HEK293T (cell line): ENCODE measurements at places on chromosomes 7 and 10.
A peak's percentile ranks its signal among the peaks of the same experiment; 100 is the strongest.

DNA sequence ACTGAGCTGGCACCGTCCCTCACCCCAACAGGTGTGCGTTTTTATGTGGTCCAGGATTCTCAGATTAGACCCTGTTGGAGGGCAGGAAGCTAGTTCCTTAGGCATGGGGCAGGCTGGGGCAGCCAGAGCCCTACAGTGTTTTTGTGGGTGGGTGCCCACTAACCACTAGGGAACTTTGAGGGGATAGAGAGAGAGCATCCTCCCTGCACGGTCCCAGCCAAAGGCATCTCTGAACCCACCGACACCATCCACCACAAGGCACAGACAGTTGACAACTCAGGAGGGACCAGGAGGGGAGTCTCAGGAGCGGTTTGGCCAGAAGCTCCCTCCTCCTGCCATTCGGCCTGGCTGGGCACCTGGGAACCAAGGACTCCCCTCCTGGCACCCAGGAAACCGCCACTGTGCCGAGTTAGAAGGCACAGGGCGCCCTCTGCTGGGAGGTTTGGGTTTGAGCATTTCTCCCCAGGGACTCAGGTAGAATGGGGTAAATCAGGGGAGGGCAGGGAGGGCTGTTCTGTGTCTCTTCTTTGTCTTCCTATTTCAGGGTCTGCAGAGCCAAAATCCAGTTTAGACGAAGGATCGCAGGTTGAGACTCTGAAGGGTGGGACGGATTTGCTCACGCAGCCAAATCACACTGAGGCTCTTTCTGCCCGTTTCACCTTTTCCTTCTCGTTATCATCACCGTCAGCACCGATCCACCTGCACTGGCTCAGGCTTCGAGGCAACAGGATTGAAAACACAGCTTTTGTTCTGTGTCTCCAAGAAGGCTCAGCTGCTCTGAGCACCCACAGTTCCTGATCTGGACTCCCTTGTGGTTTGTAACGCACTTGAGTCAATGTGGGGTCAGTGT is 84.8 kb upstream of the COL13A1 start:
- peak; percentile 78 for DNase-seq

DNA sequence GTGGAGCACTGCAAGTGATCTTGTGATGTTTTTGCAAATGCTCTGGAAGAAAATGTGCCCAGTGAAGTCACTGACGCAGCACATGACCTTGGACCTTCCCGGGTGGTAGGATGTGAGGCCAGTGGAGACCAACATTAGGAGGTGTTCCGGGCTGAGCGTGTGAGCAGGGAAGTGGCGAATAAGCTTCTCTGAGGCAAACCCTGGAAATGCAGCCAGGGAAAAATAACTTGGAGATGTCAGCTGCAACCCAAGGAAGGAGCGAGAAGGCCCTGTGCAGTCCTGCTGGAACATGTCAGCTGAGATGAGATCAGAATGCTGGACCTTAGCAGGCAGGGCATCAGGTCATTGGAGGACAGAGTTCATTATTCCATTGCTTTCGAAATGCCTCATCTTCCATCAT is 18.6 kb upstream of the SDK1 start:
- no peak for DNase-seq

DNA sequence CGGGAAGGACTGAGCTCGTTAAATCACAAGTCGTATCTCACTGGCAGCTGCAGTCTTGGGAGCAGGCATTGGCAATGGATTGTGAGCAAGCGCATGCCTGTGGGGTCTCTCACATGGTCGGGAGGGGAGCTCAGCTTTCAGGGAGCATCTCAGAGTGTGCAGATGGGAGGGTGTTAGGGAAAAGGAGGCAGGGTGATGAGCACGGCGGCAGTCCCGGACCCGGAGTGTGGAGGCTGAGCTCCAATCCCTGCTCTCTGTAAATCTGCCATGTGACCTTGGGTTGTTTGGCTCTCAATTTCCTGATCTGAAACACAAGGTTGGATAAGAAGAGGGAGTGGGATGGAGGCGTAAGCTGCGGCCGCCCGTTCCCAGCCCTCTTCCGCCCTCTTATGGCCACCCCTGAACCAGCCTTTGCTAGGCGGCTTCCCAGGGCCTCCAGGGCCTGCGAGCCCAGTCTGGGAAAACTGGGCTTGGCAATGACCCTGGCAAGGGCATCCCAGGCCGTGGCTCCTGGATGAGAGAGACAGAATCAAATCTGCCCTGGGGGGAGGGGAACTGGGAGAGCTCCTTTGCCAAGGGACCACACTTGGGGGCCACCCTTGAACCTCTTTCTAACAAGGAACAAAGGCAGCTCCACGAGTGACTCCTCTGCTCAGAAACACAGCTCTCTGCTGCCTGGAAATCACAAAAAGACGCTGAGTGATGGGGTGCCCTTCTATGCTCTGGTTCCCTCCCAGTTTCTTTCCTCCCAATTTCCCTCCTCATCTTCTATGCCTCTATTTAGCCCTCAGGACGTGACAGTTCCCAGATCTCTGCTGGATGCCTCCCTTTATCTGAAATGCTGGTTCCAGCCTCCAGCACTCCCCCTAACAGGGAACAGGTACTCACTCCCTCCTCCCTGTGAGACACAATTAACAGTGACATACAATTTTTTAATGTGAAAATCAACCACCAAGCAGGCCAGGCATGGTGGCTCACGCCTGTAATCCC is 41.7 kb upstream of the LOXL4 start:
- DNase-seq: peak; percentile 94

GRCh38 chr7:152006336-152006735 is 19.1 kb upstream of the GALNT11 start:
- no peak for DNase-seq

DNA sequence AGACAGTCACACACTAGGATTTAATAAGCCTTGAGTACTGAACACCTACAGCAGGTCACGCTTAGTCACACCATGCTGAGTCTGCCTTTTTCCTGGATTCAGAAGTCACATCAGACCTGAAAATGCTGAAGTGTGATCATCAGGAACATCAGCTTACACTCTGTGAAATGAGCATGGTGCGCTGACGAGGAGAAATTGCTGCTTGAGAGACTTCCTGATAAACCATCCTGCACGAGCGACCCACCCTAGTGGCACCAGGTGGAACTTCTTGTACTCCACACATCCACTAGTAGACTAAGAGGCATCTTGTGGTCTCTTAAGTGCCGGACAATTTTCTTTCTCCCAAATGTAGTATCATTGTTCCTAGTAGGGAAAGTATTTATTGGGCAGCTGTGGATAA is 51.8 kb upstream of the MRLN start:
- DNase-seq: peak; percentile 32

DNA sequence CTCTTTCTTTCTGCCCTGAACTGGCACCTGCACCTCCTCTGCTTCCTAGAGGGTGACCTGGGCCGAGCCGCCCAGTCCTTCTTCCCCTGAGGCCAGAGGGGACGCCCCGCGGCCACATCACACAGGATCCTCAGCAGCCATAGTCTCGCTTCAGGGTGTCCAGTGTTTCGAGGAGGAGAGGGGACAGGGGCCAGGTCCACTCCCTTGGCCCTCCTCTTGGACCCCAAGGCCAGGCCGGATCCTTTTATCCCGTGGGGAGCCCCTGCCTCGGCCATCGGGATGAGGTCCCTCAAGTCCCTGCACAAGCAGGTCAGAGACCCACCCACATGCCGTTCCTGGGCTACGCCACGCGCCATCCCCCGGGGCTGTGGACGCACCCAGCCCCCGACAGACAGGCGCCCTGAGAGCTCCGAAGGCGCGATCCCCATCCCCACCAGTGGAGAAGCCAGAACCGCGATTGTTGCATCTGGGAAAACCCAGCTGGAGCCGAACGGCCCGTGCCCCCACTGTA is 3.6 kb downstream of the BHLHA15 start:
- no peak for DNase-seq

DNA sequence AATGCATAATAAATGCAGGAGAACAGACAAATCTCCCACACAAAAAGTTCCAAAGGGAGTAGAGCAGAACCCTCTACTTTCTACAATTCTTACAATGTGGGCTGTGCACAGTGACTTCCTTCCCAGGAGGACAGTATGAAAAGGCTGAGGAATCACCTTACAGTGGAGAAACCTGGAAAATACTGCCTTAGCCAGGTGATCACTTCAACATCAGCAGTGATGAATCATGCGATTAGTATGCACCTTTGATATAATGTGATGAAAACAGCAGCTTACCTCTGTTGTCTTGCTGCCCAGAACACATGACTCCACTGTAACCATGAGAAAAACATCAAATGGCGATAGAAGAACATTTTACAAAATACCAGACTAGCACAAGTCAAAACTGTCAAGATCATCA is 329.7 kb upstream of the POM121L12 start:
- no peak for DNase-seq

- no peak for DNase-seq
These were observed 80.5 kb upstream of the LRGUK start for GRCh38 chr7:134046594-134047128.

GRCh38 chr7:157975401-157976372 is 611.9 kb downstream of the PTPRN2 start:
- no peak for DNase-seq

GRCh38 chr7:36784991-36785940 is 61.0 kb upstream of the AOAH start:
- DNase-seq: no peak

GRCh38 chr7:102991077-102991539 is 78.3 kb downstream of the LRRC17 start:
- no peak for DNase-seq

DNA sequence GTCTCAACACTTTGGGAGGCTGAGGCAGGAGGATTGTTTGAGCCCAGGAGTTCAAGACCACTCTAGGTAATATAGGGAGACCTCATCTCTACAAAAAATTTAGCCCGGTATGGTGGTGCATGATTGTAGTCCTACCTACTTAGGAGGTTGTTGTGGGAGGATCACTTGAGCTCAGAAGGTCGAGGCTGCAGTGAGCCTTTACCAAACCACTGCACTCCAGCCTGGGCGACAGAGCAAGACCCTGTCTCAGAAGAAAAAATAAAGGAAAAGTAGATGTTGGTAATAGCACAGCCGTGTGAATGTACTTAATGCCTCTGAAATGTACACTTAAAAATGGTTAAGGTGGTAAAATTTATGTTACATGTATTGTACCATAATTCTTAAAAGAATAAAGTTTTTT is 25.3 kb downstream of the TIMM23 start:
- DNase-seq: no peak

DNA sequence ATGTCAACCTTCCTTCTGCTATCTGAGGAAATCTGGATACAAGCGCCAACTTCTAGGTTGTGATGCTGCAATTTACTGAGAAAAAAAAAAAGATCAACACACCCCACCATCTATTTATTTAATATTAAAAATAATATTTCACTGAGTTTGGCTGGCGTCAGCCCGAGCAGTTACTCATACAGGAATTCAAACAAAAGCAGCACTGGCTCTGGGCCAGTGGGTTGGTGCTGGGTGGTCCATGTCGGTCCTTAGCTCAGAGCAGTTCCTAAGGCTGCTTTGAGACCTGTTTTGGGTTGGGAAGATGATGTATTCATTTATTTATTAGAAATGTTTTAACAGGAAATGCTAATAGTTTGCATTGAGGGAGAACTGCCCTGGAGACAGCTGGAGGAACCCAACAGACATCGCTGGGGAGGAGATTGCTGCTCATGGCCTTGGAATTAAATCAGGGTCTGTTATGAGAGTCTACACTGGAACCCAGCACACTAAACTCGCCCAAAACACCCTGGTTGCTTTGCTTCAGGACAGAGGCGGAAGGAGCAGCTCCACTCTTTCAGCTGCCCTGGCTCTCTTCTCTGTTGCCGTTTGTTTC is 36.3 kb upstream of the GOT1 start:
- no peak for DNase-seq

DNA sequence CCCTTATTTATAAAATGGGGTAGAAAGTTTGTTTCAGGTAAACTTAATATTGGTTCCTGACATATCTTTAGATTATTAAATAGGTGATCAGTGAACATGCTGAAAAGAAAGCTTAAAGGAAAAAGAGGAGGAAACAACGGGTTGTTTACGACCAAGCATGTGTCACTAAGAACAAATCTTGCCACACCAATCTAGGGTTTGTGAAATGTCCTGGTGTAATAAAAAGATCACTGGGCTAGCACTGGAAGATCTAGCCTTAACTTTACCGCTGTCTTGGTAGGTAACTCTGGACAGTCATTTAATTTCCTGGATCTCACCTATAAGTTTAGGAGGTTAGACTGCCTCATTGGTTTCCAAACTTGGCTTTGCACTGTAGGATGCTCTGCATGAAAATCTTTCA is 19.0 kb downstream of the VPS26A start:
- no peak for DNase-seq

- DNase-seq: no peak
These were observed 62.3 kb upstream of the POM121L12 start for GRCh38 chr7:52973126-52973525.

DNA sequence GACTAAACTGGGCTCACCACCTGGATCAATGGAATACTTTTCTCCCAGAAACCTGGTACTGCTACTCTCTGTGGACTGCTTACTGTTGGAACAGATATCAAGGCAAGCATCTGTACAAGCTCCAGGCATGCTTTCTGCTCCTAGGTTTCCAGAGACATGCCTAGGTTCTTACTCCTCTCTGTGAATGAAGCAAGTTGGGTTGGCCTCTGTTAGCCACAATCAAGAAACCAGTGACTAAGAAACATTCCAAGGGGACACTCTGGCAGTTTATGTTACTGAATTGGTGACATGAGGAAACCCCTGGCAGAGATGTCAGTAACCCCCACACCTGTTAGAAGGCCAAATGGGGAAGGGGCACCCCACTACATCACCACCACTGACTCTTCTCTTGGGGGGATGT is 121.9 kb downstream of the GFRA1 start:
- DNase-seq: no peak

- DNase-seq: no peak
These were observed 18.2 kb downstream of the CYP17A1 start for GRCh38 chr10:102819054-102819453.

- peak; percentile 24 for DNase-seq
These were observed 685.3 kb upstream of the GALNT17 start for GRCh38 chr7:70446448-70447143.

DNA sequence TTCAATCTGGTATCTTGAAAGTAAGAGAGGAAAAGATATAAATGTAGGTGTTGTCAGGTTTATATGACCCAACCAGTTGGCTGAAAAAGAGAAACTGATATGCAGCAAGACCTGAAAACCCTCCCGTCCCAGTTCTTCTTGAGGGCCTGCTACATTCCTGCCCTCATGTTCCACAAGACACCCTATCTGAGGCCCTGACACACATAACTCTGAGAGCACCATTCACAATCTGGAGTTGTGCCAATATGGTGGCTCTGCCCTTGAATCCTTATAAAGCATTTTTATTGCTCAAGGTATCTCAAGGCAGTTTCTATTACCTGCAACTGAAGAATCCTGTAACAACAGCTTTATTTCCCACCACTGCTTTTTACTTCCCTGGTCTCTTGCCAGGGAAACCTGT is 17.0 kb downstream of the XPNPEP1 start:
- no peak for DNase-seq

GRCh38 chr7:150631866-150632864 is at the start of gene GIMAP6:
Gene GIMAP6 (minus strand): TSS chr7:150632385. CDS start chr7:150630142, 2,243 bp downstream.
- DNase-seq: no peak
